Posterior vena cava (tissue), 2 donors: ENCODE measurements at places on chromosomes 3 and 15. TPM values are rescaled to one million over a fixed set of nuclear protein-coding genes. Genes with fewer than 3 reads are reported as not detected.
A peak's percentile ranks its signal among the peaks of the same experiment; 100 is the strongest.

- DNase-seq = no peak
These were observed 10.7 kb downstream of the KNSTRN start for GRCh38 chr15:40392986-40393948.

- no peak for DNase-seq
These were observed 152.8 kb downstream of the UACA start for GRCh38 chr15:70610541-70610940.

- no peak for DNase-seq
These were observed 99.6 kb upstream of the PFN2 start for GRCh38 chr3:150070271-150070670.

GRCh38 chr3:156349111-156349510 lies 205.8 kb downstream of the SSR3 start:
- no peak for DNase-seq

DNA sequence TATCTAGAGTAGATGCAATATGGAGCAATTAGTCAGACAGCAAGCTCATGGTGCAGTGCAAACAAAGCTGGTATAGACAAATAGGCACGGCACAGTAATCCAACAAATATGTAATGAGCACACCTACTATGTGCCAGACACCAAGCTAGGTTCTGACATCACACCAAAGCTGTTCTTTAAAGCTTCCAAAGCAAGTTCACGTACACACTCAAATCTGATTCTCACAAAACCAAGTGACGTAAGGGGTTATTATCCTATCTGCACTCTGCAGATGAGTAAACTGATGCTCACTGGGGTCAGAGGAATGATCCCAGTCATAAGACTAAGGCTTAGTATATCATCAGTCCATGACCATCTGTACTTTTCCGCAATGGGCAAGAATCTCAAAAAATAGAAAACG lies 27.8 kb upstream of the LIPC start:
- no peak for DNase-seq

- DNase-seq = no peak
These were observed 35.6 kb upstream of the NDUFB4 start for GRCh38 chr3:120560304-120561250.

DNA sequence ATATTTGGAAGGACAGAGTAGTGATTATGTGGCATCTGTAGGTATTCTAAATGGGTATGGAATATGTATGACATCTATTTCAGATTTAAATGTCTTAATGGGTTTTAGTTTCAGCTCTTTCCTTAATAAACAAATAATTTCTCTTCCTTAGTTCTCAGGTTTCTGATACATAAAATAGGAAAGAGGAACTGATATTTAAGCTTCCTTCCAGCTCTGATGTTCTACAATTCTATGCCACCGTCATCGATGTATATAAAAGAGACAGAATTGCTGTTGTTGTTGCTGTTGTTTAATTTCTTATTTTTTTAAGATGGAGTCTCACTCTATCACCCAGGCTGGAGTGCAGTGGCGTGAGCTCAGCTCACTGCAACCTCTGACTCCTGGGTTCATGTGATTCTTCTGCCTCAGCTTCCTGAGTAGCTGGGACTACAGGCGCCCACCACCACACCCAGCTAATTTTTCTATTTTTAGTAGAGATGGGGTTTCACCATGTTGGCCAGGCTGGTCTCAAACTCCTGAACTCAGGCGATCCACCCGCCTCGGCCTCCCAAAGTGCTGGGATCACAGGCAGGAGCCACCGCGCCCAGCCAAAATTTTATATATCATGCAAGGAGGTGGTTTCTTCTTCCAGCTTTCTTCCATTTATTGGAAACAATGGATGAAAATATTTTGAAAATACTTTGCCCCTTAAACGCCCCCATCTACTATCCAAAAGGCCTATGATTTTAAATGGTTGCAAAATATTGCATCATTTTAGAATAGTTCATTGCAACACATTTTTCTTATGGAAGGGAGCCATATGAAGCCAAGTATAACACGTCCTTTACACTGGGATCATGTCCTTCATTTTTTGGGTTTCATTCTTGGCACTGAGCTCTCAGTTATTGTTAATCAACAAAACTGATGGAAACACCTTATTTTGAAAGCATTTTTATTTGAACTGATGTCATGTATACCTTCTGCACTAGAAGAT lies 13.9 kb upstream of the C15orf61 start:
- no peak for DNase-seq

DNA sequence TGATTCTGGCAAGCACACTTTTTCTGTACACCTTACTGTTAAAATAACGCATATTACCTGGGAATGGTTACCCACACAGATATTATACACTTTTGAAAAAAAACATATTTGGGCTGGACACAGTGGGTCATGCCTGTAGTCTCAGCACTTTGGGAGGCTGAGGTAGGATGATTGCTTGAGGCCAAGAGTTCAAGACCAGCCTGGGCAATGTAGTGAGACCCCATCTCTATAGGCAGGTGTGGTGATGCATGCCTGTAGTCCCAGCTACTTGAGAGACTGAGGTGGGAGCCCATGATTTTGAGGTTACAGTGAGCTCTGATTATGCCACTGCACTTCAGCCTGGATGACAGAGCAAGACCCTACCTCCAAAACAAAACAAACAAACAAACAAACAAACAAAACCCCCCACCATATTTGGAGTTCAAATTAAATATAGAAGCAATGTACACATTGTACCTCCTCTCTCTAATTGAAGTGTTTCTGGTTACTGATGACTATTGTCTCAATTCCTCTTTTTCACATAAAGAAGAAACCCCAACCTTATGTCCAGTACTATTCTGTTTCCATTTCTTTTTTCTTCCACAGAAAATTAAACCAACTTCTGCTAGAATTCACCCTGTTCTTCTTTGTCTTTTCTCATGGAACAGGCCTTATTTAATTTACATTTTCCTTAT lies 152.6 kb upstream of the UMPS start:
- DNase-seq = no peak

GRCh38 chr15:76060118-76060989 lies 569 bp downstream of the TMEM266 start:
- DNase-seq = no peak

- DNase-seq = no peak
These were observed 82.6 kb upstream of the ARHGEF3 start for GRCh38 chr3:56884387-56884786.

GRCh38 chr3:100554373-100554676 lies 55.1 kb upstream of the ADGRG7 start:
- no peak for DNase-seq

- no peak for DNase-seq
These were observed 8.1 kb upstream of the CDIN1 start for GRCh38 chr15:36571301-36571700.

GRCh38 chr3:18861137-18861536 lies 287.2 kb upstream of the KCNH8 start:
- no peak for DNase-seq

DNA sequence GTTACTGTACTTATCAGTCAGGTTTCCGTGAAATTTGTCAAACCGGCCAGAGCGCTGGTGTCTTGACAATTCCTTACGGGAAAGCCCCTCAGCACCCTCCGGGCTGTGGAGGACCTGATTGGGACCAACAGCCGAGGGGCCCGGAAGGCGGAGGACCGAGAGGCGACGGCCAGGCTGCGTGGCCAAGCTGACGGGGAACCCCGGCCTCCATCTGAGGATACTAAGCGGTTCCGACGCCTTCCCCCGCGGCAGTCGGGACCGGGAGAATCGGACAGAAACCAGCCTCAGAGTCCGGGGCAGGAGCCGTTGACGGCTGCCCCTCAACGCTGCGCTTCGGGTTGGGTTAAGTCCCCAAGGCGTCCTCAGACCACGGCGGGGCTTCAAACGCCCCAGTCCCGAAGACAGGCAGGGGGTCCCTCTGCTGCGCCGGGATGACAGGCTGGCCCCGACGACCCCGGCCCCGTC lies 499 bp downstream of the ALDH1A2 start:
- DNase-seq = peak; percentile 78

- no peak for DNase-seq
These were observed 77.9 kb upstream of the IGSF10 start for GRCh38 chr3:151538456-151539393.

GRCh38 chr3:185916042-185916833 lies 21.6 kb downstream of the TRA2B start:
- no peak for DNase-seq

- DNase-seq = no peak
These were observed 668.4 kb downstream of the MECOM start for GRCh38 chr3:168995129-168995528.

GRCh38 chr3:33317963-33318709 lies 40.9 kb downstream of the FBXL2 start:
- DNase-seq = no peak

DNA sequence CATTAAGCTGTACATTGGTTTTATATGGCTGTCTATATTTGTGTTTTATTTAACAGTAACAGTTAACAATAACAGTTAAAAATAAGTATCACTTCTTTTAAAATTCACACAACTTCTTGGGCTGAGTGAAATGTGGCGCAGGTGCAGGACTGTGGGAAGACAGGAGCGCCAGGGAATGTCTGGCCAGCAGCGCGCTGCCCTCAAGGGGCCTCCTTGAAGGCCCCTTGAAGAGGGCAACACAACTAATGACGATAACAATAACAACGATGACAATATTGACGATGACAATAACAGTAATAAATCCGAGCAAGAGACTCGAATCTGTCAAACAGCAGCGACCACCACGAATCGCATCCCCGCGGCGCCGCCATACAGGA lies 411 bp upstream of the PPP2R3A start:
- DNase-seq = no peak

DNA sequence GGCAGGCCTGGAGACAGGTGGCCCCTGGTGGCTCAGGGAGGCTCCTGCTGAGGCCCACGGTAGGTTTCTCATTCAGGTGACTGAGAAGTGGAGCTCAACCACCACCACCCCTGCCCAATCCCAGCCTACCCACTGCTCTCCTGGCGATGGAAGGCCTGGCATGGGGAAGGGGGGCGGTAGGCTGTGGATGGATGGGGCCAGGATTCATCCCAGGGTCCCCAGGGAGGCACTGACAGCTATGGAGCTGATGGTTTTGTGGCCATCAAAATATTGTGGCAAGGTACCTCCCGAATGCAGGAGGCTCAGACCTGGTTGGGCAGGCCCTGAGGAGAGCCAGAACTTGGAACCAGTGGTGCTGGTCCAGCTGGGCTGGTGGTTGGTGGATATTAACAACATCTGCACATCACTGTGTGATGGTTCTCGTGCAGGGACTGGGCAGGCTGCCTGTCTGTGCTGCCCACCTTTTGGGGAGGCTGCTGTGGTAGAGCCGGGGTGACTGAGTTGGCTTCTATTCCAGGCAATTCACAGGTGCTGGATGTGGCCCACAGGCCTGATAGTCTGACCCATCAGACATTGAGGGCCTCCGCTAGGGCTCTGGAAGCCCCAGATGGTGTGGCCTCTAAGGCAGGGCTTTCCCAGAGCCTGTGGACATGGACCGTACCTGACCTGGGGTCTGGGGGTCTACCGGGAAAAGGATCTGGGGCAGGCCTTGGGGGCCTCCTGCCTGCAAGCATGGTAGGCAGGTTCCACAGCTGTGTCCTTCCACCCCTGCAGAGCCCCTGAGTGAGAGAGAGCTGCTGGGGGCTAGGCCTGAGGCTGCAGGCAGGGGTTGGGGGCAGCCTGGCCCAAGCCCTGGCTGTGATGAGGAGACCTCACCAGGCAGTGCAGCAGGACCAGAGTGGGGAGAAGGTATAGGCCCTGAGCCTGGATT lies 3.4 kb downstream of the ZBTB47 start:
- DNase-seq = peak; percentile 73

- DNase-seq = no peak
These were observed 212.2 kb downstream of the RBMS3 start for GRCh38 chr3:29493109-29493508.

DNA sequence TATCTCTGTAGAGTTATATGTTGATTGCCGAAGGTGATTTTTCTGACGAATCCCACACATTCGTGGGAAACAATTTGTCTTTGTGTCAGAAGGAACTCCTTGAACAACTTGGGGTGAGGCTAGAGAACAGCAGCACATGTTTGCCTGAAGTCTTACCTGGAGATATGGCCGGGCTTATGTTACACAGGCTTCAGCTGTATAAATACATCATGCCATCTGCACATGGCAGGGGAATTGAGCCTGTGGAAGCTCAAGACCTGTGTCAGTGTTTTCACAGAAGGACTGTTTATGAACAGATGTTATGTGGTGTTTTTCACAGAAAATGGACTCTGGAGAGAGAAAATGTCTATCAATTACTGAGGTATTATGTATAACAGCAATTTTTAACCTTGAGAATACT lies 203.6 kb upstream of the MDFIC2 start:
- DNase-seq = no peak

GRCh38 chr3:129723558-129724324 lies 117.3 kb upstream of the PLXND1 start:
- DNase-seq = no peak

DNA sequence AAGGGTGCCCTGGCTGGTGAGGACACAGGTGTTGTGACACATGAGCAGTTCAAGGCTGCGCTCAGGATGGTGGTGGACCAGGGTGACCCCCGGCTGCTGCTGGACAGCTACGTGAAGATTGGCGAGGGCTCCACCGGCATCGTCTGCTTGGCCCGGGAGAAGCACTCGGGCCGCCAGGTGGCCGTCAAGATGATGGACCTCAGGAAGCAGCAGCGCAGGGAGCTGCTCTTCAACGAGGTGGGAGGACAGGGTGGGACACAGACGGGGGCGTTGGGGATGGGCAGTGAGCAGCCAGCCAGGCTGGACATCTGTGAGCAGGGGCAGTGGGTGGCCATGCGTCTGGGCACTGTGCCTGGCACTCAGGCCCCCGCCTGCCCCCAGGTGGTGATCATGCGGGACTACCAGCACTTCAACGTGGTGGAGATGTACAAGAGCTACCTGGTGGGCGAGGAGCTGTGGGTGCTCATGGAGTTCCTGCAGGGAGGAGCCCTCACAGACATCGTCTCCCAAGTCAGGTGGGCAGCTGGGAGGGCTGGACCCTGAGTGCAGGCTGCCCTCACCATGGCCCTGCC lies 10.3 kb downstream of the ANKRD63 start:
- DNase-seq = no peak

- DNase-seq = peak; percentile 69
These were observed 38.2 kb downstream of the KLHL25 start for GRCh38 chr15:85756411-85757072.

GRCh38 chr15:68571582-68571981 lies 7.2 kb upstream of the CORO2B start:
- DNase-seq = no peak

The DNAJB11 gene
- 37.0 TPM for total RNA-seq

The CASR gene
- not detected for total RNA-seq

The SYNPR gene
- not detected for total RNA-seq

The SAMD7 gene
- not detected for total RNA-seq

The CCR8 gene
- not detected for total RNA-seq

The MGLL gene
- 107 TPM for total RNA-seq

The ATP2B2 gene
- total RNA-seq = 0.29 TPM

The PLSCR5 gene
- not detected for total RNA-seq

The IFRD2 gene
- 47.3 TPM for total RNA-seq

The STAC gene
- 2.7 TPM for total RNA-seq

The BCHE gene
- 35.6 TPM for total RNA-seq

The CCR5 gene
- total RNA-seq = 2.1 TPM

The HRG gene
- not detected for total RNA-seq

The PLSCR2 gene
- total RNA-seq = 0.43 TPM
